ENCODE measurements at places on chromosomes 1 and 21. TPM values are rescaled to one million over a fixed set of nuclear protein-coding genes. Genes with fewer than 3 reads are reported as not detected.

The BRINP2 gene
- 0.55 TPM for total RNA-seq

The DNAH14 gene
- 33.2 TPM for total RNA-seq

The TRABD2B gene
- total RNA-seq, result not detected

The PDC gene
- total RNA-seq, result not detected

DNA sequence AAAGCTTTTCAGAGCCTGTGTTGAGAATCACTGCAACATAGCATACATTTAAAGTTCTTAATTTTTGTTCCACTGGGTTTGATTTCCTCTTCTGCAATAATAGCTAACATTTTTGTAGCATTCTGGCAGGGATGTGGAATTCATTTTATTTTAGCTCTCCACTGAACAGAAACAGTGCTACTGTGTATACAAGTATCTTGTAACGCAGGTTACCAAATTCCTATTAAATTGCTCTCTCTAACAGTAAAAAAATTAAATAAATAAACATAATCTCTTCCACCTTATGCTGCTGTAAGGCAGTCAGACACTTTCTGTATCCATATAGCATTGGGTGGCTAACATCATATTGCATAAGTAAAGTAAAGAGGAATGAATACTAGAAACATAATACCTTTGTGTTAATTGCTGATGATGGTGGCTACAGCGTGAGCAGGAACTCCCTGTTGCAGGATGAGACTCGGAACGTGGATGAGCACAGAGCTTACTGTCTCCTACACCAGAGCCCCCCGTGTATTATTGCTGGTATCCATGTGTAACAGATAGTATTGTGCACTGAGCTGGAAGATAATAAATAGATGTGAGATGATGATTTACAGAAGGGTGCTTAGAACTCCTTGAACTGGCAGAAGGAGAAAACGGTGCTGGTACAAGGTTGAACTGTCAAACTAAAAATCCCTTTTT is 276.9 kb upstream of the SNX7 start:
- DNase-seq, result no peak
- H3K4me3 ChIP-seq, result no peak overlapping the region
- no peaks in the 10 kb centered on the region for H3K36me3 ChIP-seq

DNA sequence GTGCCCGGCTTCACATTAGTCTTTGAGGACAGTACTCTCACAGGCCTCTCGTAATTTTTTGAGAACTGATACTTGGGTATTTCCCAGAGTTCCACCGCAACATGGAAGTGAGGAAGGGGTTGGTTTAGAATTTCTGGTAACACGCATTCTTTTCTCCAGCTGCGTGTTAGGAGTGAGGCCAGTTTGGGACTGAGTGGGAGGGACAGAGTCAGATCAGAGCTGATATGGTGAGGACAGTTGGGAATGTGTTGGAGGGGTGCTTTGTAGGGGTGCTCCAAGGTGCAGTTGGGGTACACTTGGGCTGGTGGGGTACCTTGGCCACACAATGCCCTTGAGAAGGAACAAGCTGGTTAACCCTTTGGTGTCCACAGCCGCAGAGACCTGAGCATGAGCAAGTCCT is 6.7 kb downstream of the FBXO6 start:
- H3K4me1 ChIP-seq, result peaks cover 15% of the 10 kb centered on the region
- H3K27ac ChIP-seq, result peak overlapping the region; percentile 74
- DNase-seq, result no peak
- H3K27me3 ChIP-seq, result no peaks in the 10 kb centered on the region
- H3K4me3 ChIP-seq, result no peak overlapping the region

- no peak overlapping the region for H3K27ac ChIP-seq
- H3K4me1 ChIP-seq, result peaks cover 18% of the 10 kb centered on the region
- no peaks in the 10 kb centered on the region for H3K27me3 ChIP-seq
- H3K36me3 ChIP-seq, result no peaks in the 10 kb centered on the region
- H3K4me3 ChIP-seq, result peak overlapping the region; percentile 53
- DNase-seq, result peak; percentile 57
Observed at GRCh38 chr1:148264374-148265276, 112.5 kb upstream of the NBPF11 start.

GRCh38 chr21:26112127-26112742 is 58.3 kb downstream of the APP start:
- DNase-seq, result no peak
- no peak overlapping the region for H3K4me3 ChIP-seq
- no peaks in the 10 kb centered on the region for H3K27me3 ChIP-seq
- H3K4me1 ChIP-seq, result no peaks in the 10 kb centered on the region
- peaks cover 9% of the 10 kb centered on the region for H3K36me3 ChIP-seq

DNA sequence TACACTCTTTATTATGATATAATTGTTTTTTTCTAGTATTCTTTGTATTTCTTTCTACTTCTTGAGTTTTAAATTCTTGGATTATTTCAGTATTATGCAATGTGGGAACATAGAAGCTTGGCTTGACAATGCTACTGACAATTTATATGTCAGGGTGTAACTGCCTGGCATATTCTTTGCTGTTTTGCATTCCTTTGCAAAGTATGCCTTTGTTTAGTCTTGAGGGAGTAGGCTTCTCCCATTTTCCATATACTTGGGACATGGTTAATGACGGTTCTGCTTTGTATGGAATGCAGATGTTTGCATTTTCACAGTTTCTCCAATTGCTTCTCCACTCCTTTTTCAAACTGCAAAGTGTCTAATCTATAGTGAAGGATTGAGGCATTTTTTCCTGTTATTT is 109.8 kb downstream of the HMCN1 start:
- H3K27me3 ChIP-seq, result no peaks in the 10 kb centered on the region
- no peak overlapping the region for H3K4me3 ChIP-seq
- no peaks in the 10 kb centered on the region for H3K4me1 ChIP-seq
- H3K36me3 ChIP-seq, result no peaks in the 10 kb centered on the region
- no peak overlapping the region for H3K27ac ChIP-seq

GRCh38 chr1:119974013-119974412 is 77.7 kb upstream of the ADAM30 start:
- H3K4me1 ChIP-seq, result peaks cover 7% of the 10 kb centered on the region
- peaks cover 3% of the 10 kb centered on the region for H3K36me3 ChIP-seq
- no peak overlapping the region for H3K27ac ChIP-seq
- H3K4me3 ChIP-seq, result no peak overlapping the region

DNA sequence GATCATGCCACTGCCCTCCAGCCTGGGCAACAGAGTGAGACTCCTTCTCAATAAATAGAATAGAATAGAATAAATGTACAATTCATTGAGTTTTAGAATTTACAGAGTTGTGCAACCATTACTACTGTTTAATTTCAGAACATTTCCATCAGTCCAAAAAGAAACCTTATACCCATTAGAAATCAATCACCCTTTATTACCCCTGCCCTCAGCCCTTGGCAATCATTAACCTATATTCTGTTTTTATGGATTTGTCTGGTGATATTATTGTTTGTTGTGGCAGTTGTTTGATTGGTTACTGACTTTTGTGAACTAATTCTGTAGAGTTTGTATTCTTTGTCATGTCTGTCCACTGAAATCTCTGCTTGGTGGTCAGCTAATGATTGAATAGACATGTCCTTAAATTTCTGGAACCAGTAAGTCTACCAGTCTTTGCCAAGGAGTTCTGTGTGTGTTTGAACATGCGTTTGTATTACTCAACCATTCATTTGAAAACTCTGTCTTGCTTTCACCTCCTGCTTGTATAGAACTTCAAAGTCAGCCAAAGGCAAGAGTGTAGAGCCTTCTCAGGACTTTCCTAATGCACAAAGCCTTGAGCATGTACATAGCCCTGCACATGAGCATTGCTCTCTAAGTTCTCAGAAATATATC is 208.8 kb downstream of the GPR52 start:
- no peaks in the 10 kb centered on the region for H3K36me3 ChIP-seq
- DNase-seq, result no peak
- no peak overlapping the region for H3K27ac ChIP-seq
- H3K27me3 ChIP-seq, result no peaks in the 10 kb centered on the region
- no peak overlapping the region for H3K4me3 ChIP-seq

GRCh38 chr1:45205011-45205909 is 1.1 kb downstream of the ZSWIM5 start:
- peaks cover 30% of the 10 kb centered on the region for H3K4me1 ChIP-seq
- peak overlapping the region; percentile 99 for H3K4me3 ChIP-seq
- no peaks in the 10 kb centered on the region for H3K36me3 ChIP-seq
- peaks cover 9% of the 10 kb centered on the region for H3K27me3 ChIP-seq

Data from stomach (tissue), 19 donors.